ENCODE measurements at places on chromosomes 2 and 18. TPM values are rescaled to one million over a fixed set of nuclear protein-coding genes. Genes with fewer than 3 reads are reported as not detected.

Gene HAAO
- not detected for total RNA-seq

Gene ST6GAL2
- total RNA-seq, result not detected

Gene TEX44
- total RNA-seq, result not detected

DNA sequence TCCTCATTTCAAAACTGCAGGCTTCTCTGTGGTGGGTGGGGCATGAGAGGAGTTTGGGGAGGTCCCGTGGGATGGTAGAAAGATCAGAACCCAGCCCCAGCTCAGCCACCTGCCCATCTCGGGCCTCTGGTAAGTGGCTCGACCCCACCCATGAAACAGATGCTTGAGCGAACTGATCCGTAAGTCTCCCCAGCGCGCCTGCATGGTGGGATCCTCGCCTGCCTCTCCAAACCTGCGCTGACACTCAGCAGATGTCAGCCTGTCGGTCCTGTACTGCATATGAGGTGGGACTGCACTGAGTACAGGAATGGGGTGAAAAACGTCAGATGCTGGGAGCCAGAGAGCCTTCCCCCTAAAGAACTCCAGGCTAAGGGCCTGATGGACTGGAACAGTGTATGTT is 15.9 kb upstream of the RPL31 start:
- no peak overlapping the region for H3K27ac ChIP-seq
- no peaks in the 10 kb centered on the region for H3K36me3 ChIP-seq
- no peak for DNase-seq

GRCh38 chr18:12645254-12645653 is 12.7 kb downstream of the SPIRE1 start:
- no peak for DNase-seq
- H3K4me1 ChIP-seq, result peaks cover 9% of the 10 kb centered on the region
- no peaks in the 10 kb centered on the region for H3K27me3 ChIP-seq
- H3K27ac ChIP-seq, result no peak overlapping the region

DNA sequence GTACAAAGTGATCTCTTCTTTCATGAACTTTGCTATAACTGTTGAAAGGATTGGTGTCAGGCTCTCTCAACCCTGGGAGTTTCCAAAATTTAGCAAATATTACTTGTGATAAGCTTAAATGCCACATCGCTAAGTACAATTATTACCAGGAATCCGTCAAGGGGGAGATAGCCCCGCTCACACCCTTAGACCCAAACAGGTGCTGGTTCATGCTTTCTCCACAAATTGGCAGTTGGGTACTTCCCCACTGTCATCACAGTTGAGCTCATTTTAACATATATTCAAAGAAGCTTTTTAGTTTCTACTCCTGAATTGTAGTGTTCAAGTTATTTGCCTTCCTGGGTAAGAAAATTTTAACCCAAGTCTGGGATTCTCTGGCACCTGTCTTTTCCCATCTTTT is 29.8 kb upstream of the EPB41L5 start:
- H3K4me1 ChIP-seq, result no peaks in the 10 kb centered on the region
- H3K36me3 ChIP-seq, result no peaks in the 10 kb centered on the region
- no peak overlapping the region for H3K4me3 ChIP-seq
- no peak for DNase-seq
- no peaks in the 10 kb centered on the region for H3K27me3 ChIP-seq

GRCh38 chr2:181465676-181466375 is 8.6 kb downstream of the ITGA4 start:
- no peaks in the 10 kb centered on the region for H3K36me3 ChIP-seq
- no peaks in the 10 kb centered on the region for H3K27me3 ChIP-seq
- H3K27ac ChIP-seq, result no peak overlapping the region
- no peak for DNase-seq
- no peak overlapping the region for H3K4me3 ChIP-seq

GRCh38 chr2:59680863-59681262 is 872.6 kb downstream of the BCL11A start:
- no peak for DNase-seq
- no peak overlapping the region for H3K4me3 ChIP-seq
- no peaks in the 10 kb centered on the region for H3K4me1 ChIP-seq
- no peaks in the 10 kb centered on the region for H3K27me3 ChIP-seq
- H3K36me3 ChIP-seq, result no peaks in the 10 kb centered on the region

DNA sequence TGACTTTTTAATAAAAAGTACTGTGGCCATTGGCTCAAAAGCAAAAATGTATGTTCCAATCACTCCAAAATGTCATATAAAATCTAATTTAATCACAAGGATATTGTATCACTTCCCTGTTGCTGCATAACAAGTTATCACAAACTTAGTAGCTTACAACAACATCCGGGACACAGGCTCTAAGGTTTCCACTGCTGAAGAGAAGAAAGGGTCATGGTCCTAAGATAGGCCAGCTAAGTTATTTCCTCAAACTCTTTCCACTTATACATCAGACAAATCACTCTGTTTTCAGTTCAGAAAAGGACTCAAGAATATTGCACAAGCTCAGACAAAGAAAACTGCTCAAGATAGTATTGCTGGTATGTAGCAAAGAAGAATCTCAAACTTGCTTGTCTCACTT is 78.5 kb upstream of the SULT1C3 start:
- no peak for DNase-seq
- no peak overlapping the region for H3K4me3 ChIP-seq
- no peaks in the 10 kb centered on the region for H3K4me1 ChIP-seq
- no peak overlapping the region for H3K27ac ChIP-seq

Measured in K562 (cell line).